ENCODE measurements at places on chromosomes 1 and 21.

DNA sequence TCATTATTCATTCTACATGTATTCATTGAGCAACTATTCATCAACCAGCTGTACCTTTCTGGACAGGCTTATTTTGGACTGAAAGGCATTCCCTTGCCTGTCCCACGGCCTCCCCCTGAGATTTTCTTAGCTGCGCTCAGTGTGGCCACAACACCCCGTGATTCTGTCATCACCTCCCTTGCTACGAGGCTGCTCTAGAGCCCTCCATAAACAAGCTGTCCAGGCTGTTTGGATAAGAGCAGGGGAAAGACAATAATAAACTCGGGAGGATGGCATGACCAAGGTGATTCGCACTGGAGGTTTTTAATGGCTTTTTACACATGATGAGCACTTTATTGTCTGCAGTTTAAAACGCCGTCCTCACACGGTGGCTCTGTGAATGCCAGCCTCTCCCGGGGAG is 139.7 kb downstream of the ROR1 start:
- no peak for DNase-seq

GRCh38 chr1:6271006-6271405 is 10.1 kb upstream of the GPR153 start:
- no peak for DNase-seq

DNA sequence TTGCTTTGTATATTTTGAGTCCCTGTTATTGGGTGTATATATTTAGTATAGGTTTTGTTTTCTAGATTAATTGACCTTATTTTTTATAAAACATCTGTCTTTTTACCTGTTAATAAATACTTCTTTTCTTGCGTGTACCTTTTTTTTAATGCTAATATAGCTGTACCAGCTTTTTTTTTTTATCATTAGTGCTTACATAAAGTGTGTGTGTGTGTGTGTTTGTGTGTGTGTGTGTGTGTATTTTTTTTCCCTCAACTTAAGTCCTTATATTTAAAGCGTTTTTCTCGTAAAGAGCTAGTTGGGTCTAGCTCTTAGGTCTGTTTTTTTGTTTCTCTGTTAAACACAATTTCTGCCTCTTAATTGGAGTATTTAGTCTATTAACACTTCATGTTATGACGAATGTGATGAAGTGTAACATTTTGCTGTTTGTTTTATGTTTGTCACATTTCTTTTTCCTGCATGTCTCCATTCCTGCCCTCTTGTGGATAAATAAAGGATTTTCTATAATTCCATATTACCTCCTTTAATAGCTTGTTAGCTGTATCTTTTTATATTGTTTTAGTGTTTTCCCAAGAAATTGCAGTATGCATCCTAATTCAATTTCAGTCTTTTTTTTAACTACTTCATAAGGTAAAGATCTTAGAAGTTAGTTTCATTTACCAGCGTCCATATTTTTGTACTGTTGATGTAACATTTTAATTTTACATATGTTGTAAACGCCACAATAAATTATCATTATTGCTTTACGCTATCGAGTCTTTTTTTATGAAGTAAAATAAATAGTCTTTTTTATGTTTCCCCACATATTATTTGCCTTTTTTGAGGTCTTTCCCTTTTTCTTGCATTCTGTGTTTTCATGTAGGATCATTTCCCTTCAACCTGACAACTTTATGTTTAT is 4.3 kb downstream of the PRMT2 start:
- DNase-seq = no peak

- DNase-seq = no peak
Observed at GRCh38 chr1:167250482-167250881, 29.8 kb downstream of the POU2F1 start.

- no peak for DNase-seq
Observed at GRCh38 chr1:199489594-199489993, 537.9 kb upstream of the NR5A2 start.

GRCh38 chr1:2229911-2230731 is 2.0 kb downstream of the SKI start:
- peak; percentile 67 for DNase-seq

DNA sequence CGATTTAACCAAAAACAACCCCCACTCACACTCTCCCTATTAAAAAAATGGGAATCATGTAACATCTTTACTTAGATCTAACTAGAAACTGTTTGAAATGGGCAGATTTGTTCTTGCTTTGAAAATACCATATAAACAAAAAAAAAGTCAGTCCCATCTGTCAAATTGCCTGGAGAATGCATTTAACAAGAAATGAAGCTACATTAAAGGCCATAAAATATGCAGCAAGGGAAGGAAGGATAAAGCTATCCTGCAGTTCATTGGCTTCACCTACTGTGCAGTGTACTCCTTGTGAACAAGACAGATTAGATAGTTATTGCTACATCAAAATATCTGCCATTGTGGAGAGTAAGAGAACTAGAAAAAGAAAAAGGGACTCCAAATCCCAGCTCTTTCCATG is 160.5 kb downstream of the LRRC7 start:
- no peak for DNase-seq

DNA sequence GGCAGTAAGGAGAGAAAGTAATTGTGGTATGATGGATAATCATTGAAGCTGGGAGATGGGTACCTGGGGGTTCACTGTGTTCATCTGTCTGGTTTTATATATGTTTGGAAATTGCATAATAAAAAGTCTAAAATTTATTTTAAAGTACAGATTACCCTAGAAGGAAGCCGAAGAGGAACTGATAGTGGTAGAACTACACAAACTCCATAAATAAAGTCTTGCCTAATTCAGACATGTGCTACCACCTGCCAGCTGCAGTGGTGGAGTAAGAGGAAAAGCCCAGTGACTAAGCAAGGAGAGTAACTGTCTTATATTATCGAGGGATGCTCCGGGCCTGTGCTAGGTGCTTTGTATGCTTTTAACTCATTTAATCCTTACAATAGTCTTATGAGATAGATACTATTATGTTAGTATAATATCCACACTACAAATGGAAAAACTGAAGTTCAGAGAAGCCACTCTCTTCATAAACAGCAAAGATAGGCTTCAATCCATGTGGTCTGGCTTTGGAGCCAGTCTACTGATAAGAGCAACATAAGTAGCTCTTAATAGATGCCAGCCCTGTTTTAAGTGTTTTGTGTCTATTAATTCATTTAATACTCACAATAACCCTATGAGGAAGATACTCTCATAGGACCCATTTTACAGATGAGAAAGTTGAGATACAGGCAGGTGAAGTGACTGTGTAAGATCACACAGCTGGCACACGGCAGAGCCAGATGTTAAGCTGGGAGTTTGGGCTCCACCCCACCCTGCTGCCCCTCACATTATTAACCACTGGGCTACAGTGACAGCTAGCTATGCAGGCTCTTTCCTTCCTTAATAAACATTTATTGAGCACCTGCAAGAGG is 56.8 kb upstream of the HNRNPU start:
- DNase-seq = no peak

DNA sequence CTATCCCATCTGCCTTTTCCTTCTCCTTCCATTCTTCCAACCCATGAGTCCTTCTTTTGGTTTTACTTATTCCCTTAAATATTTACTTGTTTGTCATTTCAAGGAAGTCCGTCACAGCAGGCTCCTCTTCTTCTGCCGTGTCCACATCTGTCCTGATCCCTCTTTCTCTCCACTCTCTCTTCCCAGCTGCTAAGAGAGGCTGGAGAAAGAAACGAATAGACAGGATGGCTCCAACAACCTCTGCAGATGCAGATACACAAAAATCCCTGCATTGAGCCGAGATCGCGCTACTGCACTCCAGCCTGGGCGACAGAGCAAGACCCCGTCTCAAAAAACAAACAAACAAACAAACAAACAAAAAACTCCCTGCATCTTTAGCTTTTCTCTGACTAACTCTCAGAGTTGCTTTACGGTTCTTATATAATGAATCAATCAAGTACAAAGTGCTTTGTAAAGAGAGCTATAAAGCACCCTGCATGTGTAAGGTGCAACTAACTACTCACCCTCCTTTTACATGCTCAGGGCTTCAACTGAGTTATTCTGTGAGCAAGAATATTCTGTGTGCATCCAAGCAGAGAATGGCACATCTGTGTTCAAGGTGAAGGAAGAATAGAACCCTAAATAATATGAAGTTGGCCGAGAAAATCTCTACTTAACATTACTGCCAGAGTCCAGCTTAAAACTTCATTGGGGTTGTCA is 3.8 kb upstream of the SAMD13 start:
- peak; percentile 51 for DNase-seq

DNA sequence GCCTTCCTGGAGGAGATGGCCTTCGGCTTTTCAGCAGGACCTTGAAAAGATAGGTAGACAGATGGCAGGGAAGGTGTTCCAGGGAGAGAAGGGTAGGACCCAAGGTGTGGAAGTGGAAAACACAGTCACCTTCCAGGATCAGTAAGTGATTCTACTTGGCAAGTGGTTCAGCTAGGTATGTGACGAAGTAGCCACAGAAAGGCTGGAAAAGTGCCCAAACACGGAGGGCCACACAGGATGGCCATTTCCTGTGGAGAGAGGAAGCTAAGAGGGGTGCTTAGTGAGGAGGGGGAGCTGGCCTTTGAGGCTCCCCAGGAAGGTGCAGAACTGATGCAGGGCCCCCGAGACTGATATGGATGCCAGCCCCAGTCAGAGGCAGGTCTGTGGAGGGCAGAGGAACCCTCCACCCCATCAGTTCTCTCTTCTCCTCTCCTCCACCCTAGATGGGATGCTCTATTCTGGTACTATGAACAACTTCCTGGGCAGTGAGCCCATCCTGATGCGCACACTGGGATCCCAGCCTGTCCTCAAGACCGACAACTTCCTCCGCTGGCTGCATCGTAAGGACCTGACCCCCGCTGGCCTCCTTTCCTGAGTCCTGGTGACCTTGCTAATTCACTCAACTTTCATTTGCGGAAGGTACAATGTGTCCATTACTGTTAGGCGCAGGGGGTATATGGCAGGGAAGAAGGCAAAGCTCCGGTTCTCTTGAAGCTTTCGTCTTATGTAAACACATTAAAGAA is 6.8 kb downstream of the SEMA4A start:
- no peak for DNase-seq

GRCh38 chr1:20008391-20008841 is 29.0 kb upstream of the PLA2G2A start:
- DNase-seq = no peak

- no peak for DNase-seq
Observed at GRCh38 chr1:88191917-88192316, 492.2 kb upstream of the PKN2 start.

DNA sequence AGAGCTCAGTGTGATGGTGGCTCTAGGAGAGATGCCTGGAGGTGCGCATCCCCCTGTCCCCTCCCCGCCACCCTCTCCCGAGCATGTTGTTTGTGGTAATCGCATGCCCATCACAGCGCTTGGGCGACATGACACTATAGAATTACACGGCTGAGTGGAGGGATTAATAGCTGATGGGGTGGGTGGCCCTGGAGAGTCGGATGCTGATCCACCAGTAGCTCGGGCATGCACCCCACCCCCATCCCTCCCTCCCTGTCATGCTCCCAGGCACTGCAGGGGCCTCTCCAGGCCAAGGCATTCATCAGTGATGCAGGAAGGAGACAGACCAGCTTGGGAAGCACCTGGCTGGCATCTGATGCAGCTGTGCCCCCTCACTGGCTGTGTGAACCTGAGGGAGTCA is 159.0 kb upstream of the IGSF21 start:
- no peak for DNase-seq

DNA sequence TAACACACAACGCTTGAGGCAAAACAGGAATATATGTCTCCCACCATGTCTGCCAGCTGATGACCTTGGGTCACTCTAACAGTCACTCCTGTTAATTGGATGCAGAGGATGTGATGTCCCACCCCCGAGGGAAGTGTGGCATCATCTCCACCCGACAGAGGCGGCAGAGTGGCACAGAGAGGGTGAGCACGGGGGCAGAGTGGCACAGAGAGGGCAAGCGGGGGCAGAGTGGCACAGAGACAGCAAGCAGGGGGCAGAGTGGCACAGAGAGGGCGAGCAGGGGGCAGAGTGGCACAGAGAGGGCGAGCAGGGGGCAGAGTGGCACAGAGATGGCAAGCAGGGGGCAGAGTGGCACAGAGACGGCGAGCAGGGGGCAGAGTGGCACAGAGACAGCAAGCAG is 44.3 kb downstream of the DISP3 start:
- DNase-seq = no peak

DNA sequence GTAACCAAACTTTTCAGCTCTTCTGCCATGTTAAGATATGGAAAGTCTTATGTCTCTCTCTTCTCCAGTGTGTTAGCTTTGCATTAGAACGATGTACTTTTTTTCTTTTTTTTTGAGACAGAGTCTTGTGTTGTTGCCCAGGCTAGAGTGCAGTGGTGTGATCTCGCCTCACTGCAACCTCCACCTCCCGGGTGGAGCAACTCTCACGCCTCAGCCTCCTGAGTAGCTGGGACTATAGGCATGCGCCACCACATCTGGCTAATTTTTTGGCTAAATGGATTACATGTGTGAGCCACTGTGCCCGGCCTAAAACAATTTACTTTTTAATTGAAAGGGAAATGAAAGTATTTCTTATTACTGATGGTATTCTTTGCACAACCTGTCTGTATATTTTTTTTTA is 35.8 kb downstream of the SPEN start:
- DNase-seq = no peak

All from Peyer's patch (tissue), 4 donors.